ENCODE measurements at places on chromosomes 12 and 14.

DNA sequence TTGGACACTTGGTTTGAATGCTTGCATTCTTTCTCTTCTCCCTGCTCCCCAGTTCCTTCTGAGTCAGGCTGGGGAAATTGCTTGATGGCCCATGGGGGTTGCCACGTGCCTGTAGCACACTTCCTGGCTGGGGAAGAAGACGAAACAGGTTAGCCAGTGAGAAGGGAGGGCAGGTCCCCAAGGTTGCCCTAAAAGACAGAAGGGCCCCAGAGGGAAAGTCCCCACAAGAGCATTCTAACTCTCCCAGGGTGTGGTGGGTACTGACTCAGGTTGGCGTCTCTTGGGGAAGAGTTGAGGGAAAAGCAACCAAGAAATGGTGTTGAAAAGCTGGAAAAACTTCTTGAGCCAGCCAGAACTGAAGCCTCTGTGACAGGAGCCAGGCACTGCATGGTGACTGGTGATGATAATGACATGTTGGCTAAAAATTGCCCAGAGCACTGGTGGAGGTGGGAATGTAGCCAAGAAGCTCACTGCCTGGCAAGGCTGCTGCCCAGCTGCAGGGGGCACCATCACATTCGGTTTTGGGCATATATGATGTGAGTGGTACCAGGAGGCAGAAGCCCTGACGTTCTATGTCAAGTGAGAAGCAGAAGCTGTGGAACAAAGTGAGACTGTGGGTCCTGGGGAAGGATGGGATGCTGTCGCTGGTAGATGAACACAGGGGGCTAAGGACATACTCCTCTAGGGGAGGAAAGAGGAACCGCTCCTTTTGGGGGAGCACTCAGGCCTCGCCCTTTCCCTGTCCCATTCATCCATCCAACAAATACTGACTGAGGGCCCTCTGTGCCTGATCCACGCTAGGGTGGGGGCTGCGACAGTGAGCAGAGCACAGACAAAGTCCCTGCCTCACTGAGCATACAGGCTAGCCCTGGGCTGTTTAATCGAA lies 8.1 kb upstream of the RABGGTA start:
- peak; percentile 3 for DNase-seq

- DNase-seq: no peak
These were observed 33.1 kb upstream of the COL2A1 start for GRCh38 chr12:48037267-48037915.

GRCh38 chr12:108255252-108255602 lies 83.9 kb downstream of the CMKLR1 start:
- DNase-seq: no peak

DNA sequence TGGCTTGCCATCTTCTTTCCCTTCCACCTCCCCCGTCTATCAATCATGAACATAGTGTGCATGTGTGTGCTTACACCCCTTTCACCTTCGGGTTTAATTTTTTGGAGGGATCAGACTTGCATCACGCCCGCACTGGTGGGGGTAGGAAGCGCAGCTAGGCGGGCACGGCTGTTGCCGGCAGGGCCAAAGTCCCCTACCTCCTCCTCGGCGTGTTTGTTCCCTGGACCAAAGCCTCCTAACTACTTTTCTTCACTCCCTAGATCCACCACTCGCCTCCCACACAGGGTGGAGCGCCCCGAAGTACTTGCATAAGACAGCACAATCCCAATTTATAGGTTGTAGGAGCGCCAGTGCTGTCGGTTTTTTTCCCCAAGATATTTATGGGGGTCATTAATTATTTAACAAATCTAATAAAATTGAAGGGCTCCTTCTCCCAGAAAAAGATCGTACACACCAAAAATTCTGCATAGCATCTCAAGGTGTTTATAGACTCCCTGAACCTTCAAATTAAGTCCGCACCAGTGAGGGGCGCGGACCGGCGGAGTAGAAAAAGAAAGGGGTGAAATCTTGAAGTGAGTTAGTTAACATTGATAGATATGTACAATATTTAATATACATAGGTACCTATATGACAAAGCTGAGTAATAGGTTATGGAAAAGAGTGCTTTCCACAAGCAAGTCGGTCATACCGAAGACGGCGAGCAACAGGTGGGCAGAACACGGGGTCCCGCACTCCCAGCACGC lies 717 bp downstream of the PKP2 start:
- DNase-seq: no peak

DNA sequence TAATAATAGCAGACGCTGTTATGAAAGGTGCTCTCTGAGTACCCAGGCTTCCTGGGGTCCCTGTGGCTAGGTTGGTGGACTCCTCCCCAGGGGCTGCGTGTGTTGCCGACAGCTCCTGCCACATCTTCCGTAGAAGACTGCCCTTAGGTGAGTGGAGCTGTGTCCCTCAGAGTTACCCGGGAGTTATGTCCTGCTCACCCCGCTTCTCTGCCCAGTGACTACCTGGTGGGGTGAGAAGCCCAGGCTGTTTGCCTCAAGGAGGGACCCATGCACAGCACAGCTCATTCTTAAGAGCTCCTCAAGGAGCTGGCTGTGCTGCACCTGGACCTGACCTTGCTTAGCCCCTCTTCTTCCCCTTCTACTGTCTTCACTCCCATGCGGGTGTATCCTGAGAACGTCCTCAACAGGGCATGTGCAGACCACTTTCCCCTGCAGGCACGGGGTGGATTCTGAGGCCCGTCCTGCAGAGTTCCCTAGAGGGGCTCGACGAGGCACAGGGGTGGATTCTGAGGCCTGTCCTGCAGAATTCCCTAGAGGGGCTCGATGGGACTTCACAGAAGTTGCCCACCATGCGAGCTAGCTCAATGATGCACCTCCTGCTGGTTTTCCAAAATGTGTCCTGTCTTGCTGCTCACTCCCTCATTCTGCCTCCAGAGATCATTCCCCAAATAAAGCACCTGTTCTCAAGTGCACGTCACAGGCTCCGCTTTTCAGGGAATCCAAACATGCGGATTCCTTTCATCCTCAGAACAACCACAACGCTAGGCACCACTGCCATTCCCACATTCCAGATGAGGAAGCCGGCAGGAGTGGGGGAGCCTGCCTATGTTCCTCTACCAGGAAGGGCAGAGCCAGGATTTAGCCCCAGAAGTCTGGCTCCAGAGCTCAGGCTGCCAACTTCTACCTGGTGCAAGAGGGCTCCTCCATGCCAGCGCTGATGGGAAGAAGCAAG lies 231.9 kb downstream of the GLT1D1 start:
- DNase-seq: no peak

DNA sequence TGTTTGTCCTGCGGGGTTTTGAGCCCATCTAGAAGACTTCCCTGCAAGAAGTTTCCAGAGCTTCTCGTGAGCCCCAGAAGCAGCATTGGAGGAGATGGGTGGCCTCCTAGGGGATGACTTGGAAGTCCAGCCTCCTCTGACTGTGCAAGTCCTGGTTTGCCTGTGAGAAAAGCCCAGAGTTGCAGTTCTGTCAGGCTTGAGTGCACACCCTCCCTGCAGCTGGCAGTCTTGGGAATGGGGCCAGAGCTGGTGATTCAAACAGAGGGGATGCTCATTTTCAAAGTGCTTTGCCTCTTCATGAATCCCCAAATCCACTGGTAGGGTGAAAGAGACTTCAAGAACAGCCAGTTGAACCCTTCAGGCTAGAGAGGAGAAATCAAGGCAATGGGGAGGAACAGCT lies 3.9 kb upstream of the PPP1R1A start:
- peak; percentile 74 for DNase-seq

DNA sequence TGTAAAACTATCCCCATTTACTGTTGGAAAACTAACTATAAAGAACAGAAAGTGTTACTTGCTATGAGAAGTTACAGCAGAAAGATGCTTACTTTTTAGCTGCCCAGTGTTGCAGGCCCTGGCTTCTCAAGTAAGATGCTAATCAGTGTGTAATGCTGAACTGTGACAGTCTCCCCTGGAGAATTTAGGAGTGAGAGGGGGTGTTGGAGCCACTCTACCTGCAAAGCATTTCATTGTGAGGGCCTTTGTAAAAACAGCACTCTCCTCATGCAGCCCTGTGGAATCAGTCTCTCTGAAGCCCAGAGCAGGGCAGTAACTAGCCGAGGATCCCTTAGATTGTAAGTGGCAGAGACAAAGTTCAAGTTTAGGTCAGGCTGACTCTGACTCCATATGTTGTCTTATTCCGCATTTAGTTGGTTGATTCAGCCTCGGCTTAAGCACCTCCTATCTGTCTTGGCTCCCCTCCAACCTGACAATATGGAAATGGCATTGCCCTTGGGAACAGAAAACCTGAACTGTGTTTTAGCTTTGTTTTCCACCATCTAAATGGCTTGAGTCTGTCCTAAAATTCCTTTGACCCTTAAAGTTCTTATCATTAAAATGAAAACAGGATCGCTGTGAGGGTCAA lies 141.3 kb downstream of the PRKCH start:
- DNase-seq: peak; percentile 84

DNA sequence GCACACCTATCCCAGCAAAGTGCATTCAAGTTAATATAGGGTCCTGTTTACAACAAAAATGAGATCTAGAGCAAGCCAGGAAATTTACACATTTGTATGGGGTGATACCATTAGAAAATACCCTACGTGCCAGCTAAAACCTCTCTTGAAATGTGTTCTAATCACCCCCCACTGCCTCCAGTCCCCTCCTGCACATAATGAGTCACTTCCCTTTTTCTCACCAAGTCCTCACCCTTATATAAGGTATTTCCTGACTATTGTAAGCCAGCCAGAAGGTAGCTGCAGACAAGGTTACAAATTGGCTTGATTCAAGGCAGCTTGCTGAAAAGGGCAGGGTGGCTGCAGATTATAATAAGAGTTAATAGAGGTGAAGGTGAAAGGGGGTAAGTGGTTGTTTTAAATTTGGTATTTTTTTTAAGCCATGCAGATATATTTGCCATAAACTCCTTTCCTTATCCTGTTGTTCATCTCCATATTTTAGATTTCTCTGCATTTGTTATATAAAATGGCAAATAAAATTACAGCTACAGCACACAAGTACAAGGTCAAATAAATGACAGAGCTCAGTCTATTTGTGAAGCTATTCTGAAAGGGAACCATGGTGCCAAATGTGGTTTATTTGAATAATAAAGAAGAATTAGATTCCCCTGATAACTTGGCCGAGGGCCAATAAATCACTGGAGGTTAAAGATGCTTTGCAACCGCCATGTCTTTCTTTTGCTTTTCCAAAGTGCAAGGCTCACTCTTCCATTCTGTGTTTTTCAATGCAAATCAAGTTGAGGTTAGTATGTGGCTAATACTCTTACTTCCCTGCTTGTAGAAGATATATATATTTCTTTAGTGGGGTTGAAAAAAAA lies 385.9 kb downstream of the EGLN3 start:
- peak; percentile 72 for DNase-seq

DNA sequence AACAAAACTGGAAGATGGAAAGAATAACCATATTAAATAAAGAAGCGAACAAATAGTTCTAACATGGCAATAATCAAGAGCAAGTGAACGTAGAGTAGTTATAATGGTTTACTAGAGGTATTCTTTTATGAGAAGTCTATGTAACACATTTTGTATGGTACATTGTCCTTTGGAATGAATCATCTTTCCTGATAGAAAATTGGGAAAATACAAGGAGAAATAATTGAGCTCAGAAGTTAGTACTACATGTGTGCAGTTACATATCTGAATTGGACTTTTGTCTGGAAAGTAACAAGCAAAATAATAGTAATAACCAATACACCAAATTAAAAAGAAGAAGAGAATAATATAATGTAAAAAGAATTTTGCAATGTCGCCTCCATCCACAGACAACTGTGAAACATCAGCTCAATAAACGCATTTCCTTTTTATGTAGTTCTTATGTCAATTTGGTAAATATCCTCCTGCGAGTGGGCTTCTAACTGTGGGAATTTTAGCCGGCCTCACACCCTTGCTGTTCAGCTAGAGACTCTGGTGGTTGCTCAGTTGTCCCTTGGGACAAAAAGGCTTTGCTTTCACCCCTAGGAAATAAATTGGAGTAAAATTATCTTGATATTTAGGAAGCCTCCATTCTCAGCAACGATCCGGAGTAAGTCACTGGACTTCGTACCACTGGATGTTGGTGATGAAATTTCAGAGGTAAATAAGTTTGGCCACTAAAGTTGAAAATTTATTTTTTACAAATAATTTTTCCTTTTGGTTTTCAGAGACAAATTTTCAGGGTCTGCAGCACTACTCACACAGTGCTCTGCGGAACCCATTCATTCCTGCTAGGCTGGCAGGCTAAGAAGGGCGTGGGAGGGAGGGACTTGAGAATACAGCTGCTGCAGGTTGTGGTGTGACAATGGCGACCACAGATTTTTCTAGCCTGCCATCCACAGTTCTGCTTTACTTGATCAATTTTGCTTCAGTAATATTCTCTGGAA lies 1.1 kb upstream of the TUBA1A start:
- DNase-seq: no peak

DNA sequence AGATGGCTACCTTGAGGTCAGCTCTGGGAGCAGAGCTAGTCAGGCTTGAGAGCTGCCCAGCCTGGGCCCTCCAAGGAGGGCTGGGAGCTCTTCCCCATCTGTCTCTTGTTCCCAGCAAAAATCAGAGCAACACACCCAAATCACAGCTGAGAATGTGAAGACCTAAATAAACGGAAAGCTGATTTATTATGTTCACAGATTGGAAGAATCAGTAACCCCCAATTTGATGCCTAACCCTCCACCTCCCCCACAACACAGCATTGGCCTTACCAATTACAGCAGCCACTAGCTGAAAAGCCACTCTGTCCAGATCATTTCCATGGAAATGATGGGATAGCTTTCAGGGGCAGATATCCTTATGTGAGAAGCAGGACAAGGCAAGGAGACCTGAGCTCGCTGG lies 7.1 kb upstream of the ACTN1 start:
- DNase-seq: no peak

DNA sequence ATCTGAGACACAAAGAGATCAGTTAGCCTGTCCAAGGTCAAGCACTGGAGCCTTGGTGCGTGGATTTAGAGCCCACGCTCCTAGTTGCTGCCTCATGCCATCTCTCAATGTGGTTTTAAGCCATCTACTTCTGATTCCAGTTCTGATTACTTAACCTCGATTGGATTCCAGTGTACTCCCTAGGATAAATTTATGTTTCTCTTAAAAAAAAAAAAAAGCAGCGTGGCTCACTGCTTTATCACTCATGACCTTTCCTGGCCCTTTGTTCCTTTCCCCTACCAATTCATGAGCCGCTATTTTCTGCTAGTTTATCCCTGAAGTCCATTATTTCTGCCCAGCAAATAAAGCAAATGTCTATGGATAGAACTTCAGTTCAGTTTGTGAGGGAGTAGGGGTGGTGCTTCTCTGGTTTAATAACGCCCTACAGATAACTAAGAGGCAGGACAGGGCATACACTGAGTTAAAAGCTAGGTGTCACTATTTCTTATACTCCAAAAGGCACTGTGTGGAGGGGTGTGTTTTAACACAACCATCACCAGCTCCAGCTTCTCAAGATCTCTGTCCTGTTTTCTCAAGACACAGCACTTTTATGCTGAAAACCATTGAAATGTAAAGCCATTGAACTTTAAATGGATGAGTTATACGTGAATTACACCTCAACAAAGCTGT lies 9.8 kb upstream of the PARP11 start:
- no peak for DNase-seq

GRCh38 chr12:18864900-18865561 lies 127.1 kb downstream of the CAPZA3 start:
- DNase-seq: peak; percentile 69
